Bronchial smooth muscle cell (primary cell): ENCODE measurements at places on chromosomes 16 and 17. TPM values are rescaled to one million over a fixed set of nuclear protein-coding genes. Genes with fewer than 3 reads are reported as not detected.

SMIM5 gene
- not detected in 2 replicates for total RNA-seq

PHOSPHO1 gene
- not detected in 2 replicates for total RNA-seq

SHISA6 gene
- not detected in 2 replicates for total RNA-seq

KLHL10 gene
- 0.16 and 0.17 TPM in 2 replicates for total RNA-seq

CA4 gene
- total RNA-seq: 0.09 TPM in 1 of 2 replicates, not detected in the other

SMARCD2 gene
- total RNA-seq: 73.2 and 101 TPM in 2 replicates
